Activated CD4-positive, alpha-beta T cell treated with anti-CD3 and anti-CD28 coated beads for 48 hours (primary cell): ENCODE measurements at places on chromosomes 3 and 15.

DNA sequence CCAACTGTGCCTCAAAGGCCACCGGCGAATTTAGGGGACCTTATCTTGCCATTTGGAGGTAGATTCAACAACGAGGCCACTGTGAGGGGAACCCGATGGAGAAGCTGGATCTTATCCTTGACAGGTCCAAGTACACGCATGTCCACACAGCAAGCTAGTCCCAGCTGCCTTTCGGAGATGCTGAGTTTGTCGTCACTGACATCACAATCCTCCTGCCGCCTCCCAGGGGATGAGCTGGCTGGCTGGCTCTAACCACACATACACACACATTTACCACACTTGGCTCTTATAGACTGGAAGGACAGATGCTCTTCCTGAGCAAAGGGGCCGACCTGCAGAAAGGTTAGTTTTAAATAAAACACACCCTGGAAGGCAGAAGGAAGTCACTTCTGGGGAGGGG lies 176.3 kb downstream of the STT3B start:
- DNase-seq: no peak

- no peak for DNase-seq
Measured at GRCh38 chr3:63855333-63855940, 8.2 kb downstream of the THOC7 start.

GRCh38 chr3:100411091-100411982 lies 10.0 kb downstream of the LNP1 start:
- DNase-seq: no peak

DNA sequence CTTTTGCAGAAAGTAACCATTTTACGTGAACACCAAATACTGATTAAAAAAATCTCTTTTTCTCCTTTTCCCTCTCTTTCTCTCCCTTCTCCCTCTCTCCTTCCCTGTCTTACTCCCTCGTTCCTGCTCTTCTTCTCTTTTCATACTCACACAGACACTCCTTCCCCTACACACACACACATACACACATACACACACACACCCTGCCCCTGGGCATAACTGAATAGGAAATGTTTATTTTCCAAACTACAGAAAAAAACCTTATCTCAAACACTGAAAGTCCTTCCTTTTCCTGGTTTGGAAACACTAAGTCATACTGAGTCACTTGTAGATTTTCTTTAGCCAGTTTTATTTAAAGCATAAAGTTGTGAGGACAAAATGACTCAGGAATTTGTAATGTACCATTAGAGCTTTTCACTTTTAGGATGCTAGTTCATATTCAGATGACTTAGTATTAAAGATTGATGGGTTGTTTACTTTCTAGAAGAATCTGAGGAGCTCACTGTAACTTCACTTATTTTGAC lies 62.4 kb downstream of the MBNL1 start:
- DNase-seq: no peak

DNA sequence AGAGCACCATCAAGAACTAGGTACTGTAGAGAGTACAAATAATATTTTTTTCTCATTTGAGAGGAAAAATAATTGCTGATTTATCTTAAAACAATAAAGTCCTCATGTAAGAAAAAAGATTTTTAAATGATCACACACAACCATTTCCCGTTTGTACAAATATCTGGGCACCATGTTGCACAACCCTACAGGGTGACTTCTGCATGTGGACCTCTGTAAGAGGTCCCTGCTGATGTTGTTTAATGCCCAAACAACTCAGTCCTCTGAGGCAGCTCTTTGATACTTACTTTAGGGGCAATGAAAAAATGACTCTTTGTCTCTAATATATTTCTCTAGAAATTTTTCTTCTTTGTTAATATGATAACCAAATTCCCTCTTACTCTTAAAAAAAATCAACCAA lies 168.1 kb upstream of the SATB1 start:
- DNase-seq: no peak
